Activated naive CD4-positive, alpha-beta T cell treated with anti-CD3 and anti-CD28 coated beads for 36 hours (primary cell): ENCODE measurements at places on chromosomes 16 and 17. TPM values are rescaled to one million over a fixed set of nuclear protein-coding genes. Genes with fewer than 3 reads are reported as not detected.
A peak's percentile ranks its signal among the peaks of the same experiment; 100 is the strongest.

GRCh38 chr17:41919840-41920579 lies 1.3 kb upstream of the ACLY start:
- DNase-seq: no peak

DNA sequence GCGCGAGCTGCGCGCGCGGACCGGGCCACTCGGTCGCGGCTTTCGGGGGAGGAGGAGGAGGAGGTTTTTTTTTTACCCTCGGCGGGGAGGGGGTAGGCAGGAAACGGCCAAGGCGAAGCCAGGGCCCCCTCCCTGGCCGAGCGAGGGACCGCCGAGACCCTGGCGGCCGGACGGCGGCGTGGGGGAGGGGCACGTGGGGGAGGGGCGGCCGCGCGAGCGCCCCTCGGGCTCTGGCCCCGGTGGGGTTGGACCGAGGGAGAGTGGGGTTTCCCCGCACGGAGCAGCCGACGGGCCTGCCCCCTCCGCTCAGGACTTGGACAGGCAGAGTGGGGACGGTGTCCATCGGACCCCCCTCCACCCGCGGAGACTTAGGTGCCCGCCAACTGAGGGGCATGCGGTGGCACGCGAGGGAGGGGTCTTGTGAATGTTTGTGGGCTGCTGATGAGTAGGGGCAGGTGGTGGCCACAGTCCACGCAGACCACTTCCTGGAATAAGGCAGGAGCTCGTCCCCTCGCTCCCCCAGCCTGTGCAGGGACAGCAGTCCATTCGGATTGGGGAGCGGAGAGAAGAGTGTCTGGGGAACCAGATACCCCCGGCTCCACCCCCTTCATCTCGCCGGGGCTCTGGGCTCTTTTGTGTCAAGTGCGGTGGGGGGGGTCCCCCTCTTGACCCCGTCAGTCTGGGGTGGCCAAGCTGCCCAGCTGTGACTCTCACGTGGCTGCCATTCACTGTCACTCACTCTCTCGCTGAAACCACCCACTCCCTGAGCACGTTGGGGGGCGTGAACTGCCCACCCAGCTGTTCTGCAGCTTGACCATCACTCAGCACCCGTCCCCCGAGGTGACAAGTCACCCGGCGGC lies 3.0 kb upstream of the CHD3 start:
- peak; percentile 55 for DNase-seq

DNA sequence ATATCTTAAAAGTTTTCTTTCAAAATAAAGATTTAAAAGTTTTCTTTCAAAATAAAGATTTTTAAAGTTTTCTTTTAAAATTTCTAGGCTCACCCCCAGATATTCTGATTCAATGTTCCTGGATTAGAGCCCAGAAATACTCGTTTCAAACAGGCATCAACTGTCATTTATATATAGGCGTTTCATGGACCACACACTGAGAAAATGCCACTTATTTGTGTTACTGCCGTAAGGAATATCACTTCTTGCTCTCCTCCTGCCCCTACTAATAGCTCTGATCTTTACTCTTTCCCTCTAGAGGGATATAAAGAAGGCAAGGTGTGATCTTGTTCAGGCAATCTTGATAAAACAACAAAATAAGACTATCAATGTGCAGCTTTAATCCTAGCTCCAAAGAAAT lies 1324.1 kb downstream of the CDH8 start:
- no peak for DNase-seq

- DNase-seq: no peak
These were observed 218.1 kb upstream of the KCNJ16 start for GRCh38 chr17:69856946-69857345.

DNA sequence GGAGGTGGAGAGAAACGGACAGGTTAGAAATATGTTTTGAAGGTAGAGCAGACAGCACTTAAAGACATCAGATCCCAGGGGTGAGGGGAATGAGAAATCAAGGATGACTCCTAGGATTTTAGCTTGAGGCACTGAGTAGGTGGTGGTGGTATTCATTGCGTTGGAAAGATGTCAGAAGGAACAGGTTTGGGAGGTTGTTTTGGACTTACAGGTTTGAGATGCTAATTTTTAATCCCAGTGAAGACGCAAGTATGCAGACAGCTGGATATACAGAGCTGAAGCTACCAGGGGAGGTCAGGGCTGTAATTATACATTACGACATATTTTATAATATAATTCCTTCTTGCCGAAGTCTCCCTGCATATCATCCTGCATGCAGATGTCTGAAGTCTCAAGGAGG lies 433.3 kb downstream of the XYLT1 start:
- DNase-seq: no peak

The SPNS2 gene
- total RNA-seq: 1.1 TPM

GRCh38 chr17:2705263-2705662 lies 6.3 kb downstream of the CLUH start:
- no peak for DNase-seq

The PRSS22 gene
- total RNA-seq: not detected

- DNase-seq: no peak
These were observed 22.2 kb downstream of the ANKFY1 start for GRCh38 chr17:4241535-4241934.

- no peak for DNase-seq
These were observed 4.0 kb downstream of the CCL4 start for GRCh38 chr17:36107660-36108059.

The RNF112 gene
- total RNA-seq: 0.31 TPM

DNA sequence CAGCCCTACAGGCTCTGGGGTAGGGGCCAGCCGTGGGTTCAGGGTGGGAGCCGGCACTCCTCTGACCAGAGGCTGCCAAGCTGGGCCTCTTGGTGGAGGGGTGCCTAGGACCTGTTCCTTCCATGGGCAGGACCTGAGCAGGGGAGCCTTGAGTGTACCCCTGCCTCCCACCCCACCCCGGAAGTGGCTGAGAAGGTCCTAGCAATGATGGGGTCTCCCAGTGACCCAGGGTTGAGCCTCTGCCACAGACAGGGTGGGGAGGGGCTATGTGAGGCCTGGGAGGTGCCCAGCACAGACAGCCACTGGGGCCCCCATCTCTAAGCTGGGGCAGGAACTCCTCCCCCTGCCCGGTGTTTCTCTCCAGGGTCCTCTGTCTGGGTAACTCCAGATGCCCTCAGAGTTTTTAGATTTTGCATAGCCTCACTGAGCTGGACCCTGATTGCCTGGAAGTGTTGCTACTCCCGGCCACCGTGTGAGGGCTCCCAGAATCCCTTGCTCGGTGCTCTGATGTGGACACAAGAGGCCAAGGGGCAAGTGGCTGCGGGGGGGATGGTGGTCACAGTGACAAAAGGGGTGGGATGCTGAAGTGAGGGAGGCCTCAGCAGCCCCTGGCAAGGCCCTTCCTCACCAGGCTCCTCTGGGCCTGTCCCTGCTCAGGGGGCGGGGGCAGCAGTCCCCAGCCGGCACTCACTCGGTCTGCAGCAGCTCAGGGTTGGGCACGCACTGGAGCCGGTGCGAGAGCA lies 6.4 kb upstream of the MTSS2 start:
- no peak for DNase-seq

The ZDHHC1 gene
- 0.12 TPM for total RNA-seq

The TMEM100 gene
- not detected for total RNA-seq

GRCh38 chr16:87374313-87374712 lies 9.3 kb downstream of the FBXO31 start:
- no peak for DNase-seq

The KRTAP9-4 gene
- total RNA-seq: not detected

The FN3K gene
- 1.3 TPM for total RNA-seq

The SLC12A3 gene
- not detected for total RNA-seq

GRCh38 chr17:2636169-2636930 lies 42.9 kb downstream of the PAFAH1B1 start:
- no peak for DNase-seq

DNA sequence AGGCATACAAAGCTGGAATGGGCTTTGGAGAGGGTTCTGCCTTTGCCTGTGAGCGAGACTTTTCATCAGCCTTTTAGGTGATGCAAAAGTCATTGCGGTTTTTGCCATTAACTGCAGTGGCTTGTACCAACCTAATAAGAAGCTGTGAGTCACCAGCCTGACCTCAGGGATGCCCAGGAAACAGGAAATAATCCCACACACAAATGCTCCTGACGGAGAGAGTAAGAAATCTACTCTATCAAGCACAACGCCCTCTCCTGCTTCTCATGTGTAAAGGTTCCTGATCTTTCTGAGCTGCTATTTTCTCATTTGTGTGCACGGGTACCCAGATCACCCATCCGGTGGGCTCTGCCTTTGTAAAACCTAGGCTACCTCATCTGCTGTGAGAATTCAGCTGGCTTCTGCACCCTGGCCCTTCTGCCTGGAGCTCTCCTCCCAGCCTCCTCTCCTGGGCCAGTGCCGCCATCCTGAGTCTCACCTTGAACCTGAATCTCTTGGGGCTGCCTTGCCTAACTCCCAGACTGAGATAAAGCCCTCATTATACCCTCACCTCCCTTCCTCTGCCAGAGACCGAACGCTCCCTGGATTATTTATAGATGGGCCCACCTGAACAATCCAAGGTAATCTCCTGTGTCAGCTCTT lies 299.7 kb downstream of the C16orf95 start:
- no peak for DNase-seq

- DNase-seq: no peak
These were observed 252.7 kb downstream of the PARN start for GRCh38 chr16:14377326-14377725.

The VTN gene
- total RNA-seq: not detected

The CD300LD gene
- not detected for total RNA-seq
